ENCODE measurements at places on chromosomes 1 and 21.

GRCh38 chr21:38984568-38984967, 178.8 kb downstream of the ETS2 start:
- no peak for DNase-seq

- no peak for DNase-seq
These were observed 426.8 kb downstream of the ADGRL2 start for GRCh38 chr1:82227306-82228095.

DNA sequence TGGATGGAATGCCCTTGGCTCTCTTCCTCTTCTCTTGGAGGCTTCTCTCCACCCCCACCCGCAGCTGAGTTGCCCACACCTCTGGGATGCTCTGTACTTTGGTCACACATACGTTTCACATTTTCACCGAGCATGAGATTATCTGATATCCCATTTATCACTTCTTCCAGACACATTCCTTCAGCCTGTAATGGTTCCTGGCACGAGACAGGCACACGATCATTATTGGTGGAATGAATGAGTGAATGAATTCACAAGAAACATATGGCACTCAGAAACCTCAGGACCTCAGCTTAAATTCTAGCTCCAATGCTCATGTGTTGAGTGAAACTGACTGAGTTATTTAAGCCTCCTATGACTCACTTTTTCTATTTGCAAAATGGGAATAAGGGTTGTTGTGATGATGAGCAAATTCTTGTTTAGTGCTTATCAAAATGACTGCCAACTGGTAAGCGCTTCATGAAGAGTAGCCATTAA, 242.7 kb upstream of the JUN start:
- no peak for DNase-seq

DNA sequence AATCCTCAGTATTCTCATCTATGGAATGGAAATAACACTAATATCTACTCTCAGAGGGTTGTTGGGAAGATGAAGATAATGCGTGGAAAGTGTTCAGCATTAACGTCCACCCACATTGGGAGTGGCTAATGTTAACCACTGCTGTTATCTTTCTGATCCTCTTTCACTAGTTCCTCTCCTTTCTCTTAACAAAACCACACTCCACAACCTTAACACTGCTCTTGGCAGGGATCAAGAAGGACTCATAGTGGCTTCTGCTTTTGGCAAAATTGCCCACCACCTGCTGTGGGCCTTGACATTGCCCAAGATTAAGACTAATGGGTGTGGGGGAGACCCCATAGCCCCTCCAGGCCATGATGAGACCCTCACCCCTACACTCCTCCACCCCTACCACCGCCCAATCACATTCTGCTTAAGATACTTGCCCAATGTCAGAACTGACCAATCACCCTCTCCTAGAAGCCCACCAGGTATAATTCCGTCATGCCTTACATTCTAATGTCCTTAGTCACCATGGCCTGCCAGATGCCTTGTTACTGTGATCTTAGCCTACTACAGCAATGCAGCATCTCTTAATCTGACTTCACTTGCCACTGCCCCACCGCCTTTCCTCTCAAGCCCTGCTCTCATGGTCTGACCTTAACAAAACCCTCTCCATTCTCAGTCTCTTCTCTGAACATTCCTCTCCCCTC, 27.1 kb downstream of the DHCR24 start:
- DNase-seq, result no peak

- no peak for DNase-seq
These were observed 2.8 kb downstream of the SMG5 start for GRCh38 chr1:156279837-156280236.

GRCh38 chr1:183019139-183019740, 4.0 kb upstream of the LAMC1 start:
- no peak for DNase-seq

GRCh38 chr1:169538998-169539871, 47.0 kb downstream of the F5 start:
- DNase-seq, result no peak

- DNase-seq, result no peak
These were observed 38.9 kb downstream of the PATJ start for GRCh38 chr1:61781151-61781550.

- DNase-seq, result no peak
These were observed 24.1 kb downstream of the HMGCS2 start for GRCh38 chr1:119744598-119744942.

DNA sequence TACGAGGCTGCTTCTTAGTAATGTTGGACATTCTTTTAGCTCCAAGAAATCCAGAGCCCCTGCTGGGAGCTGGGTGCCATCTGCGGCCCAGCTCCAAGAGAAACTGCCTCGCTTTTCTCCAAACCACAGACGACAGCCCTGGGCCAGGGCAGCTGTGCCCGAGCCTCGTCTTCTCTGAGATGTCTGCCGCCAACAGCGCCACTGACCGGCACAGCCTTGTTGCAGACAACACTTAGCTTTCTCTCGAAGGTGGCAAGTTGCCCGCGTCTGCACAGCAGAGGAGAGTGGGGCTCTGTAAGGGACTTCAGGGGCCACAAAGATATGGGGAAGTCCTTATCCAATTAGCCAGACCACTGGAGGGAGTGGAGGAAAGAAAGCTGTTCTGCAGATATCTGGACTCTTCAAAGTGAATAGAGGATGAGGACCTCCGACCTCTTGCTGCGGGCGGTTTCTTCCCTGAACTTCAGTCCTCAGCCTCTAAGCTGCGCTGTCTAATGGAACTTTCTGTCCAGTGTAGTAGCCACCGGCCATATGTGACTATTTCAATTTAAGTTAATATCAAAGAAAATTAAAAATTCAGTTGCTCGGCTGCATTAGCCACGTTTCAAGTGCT, 63.9 kb upstream of the DISP3 start:
- DNase-seq, result no peak

- peak; percentile 82 for DNase-seq
These were observed 388.8 kb downstream of the NTNG1 start for GRCh38 chr1:107529511-107530149.

All from NCI-H1092 treated with DMSO at 0.1 percent for 48 hours (cell line).